ENCODE measurements at places on chromosomes 11 and 22. TPM values are rescaled to one million over a fixed set of nuclear protein-coding genes. Genes with fewer than 3 reads are reported as not detected.

GRCh38 chr11:133524488-133524887, 7.8 kb downstream of the OPCML start:
- DNase-seq = no peak

DNA sequence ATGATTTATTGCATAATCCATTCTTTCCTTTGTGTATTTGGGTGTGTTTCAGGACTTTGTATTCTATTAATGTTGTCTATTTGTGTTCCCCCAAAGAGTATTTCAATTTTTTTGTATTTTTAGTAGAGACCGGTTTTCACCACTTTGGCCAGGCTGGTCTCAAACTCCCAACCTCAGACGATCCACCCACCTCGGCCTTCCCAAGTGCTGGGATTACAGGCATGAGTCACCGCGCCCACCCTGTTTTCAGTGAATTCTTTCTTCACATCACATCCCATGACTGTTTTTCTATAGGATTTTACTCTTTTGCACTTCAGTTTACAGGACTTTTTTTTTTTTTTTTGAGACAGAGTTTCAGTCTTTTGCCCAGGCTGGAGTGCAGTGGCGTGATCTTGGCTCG, 46.3 kb downstream of the RBX1 start:
- no peak for DNase-seq

- DNase-seq = no peak
Observed at GRCh38 chr11:2694995-2695939, 4.5 kb downstream of the KCNQ1OT1 start.

Gene EHF
- total RNA-seq = not detected

Gene C11orf86
- not detected for total RNA-seq

- no peak for DNase-seq
Observed at GRCh38 chr11:8204596-8204995, 35.8 kb upstream of the RIC3 start.

Gene KIRREL3
- total RNA-seq = 29.9 TPM

GRCh38 chr22:31337178-31337577, 9.0 kb downstream of the PATZ1 start:
- DNase-seq = peak; percentile 28

DNA sequence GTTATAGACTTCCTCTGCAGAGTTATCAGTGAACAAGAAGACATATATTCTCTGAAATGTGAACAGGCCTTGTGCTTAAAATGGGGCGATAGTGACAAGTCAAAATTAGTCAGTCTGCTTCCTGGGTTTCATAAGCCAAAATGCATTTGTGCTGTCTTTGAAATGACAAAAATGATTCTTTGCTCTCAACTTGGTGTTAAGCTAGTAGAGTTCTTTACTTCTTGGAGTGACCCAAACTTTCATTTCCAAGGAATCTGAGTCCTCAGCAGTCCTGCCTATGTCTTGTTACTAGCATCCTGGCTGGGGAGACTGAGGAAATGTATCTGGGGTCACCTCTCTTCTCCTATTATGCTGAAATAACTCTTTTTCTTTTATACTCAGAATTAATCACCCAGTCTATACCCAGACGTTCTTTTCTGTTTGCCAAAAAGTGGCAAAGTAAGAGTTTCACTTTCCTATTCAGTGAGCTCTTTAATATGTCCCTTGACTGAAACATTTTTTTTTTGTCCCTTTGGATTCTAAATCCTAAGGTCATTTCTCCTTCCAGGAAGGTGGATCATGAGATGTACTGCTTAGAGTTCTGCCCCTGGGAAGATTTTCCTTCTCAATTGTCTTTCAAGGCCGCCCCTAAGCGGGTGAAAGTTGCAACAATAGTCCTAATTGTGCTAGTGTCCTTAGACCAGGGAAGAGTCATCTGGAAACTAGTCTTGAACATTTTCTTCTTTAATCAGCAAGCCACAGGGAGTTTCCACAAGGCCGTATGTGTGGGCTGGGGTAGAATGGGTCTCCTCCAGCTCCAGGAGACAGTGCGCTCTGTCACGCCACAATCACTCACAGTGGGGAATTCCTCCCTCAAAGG, 53.0 kb upstream of the RDX start:
- no peak for DNase-seq

Gene PRR14L
- total RNA-seq = 30.7 TPM

DNA sequence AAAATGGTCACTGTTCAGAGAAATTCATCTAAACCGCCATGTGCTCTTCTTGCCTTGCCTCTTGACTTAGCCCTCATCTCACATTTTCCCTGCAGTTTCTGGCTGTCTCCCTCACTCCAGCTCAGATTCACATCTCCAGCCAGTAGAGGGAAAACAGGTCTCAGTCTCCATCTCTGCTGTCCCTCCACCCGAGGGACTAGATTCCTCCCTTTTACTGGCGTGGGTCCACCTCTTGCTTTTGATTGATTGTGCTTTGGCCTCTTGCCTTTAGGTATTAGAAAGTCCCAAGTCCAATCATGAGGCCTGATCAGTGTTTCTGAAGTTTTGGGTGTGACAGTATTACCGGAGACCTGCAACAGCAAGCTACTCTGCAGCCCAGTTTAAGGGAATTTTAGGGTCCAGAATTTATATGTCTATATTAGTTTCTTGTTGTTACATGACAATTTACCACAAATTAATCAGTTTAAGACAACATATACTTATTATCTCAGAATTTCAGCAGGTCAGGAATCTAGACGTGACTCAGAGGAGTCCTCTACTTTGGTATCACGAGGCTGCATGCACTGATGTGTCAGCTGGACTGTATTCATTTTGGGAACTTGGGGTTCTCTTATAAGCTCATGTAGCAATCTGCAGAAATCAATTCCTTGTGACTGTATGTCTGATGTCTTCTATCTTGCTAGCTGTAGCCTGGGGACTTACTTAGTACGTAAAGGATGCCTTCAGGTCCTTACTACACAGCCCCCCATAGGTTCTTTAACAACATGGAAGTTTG, 805.2 kb upstream of the CCDC90B start:
- no peak for DNase-seq

Gene WNT11
- total RNA-seq = not detected

Measured in HFFc6 (cell line).